Activated CD4-positive, alpha-beta memory T cell treated with anti-CD3 and anti-CD28 coated beads, Interleukin-2, amount 10 ng/mL, durations not matched to agents 7 days and 5 days (primary cell): ENCODE measurements at places on chromosomes 13 and 19.

- no peak overlapping the region for H3K27ac ChIP-seq
- DNase-seq = no peak
- H3K27me3 ChIP-seq = no peaks in the 10 kb centered on the region
- no peaks in the 10 kb centered on the region for H3K4me1 ChIP-seq
- no peak overlapping the region for H3K4me3 ChIP-seq
Observed at GRCh38 chr13:73603646-73604045, 530.6 kb downstream of the KLF12 start.

- DNase-seq = no peak
- peaks cover 58% of the 10 kb centered on the region for H3K36me3 ChIP-seq
- peak overlapping the region; percentile 13 for H3K4me3 ChIP-seq
- H3K27ac ChIP-seq = peak overlapping the region; percentile 36
- peaks cover 42% of the 10 kb centered on the region for H3K4me1 ChIP-seq
- no peaks in the 10 kb centered on the region for H3K27me3 ChIP-seq
Observed at GRCh38 chr19:57812226-57812625, 2.5 kb downstream of the ZNF552 start.

GRCh38 chr19:51664131-51664530, 17.5 kb upstream of the SIGLEC14 start:
- no peaks in the 10 kb centered on the region for H3K4me1 ChIP-seq
- no peak overlapping the region for H3K4me3 ChIP-seq
- no peak for DNase-seq
- no peaks in the 10 kb centered on the region for H3K36me3 ChIP-seq
- peaks cover 25% of the 10 kb centered on the region for H3K27me3 ChIP-seq

DNA sequence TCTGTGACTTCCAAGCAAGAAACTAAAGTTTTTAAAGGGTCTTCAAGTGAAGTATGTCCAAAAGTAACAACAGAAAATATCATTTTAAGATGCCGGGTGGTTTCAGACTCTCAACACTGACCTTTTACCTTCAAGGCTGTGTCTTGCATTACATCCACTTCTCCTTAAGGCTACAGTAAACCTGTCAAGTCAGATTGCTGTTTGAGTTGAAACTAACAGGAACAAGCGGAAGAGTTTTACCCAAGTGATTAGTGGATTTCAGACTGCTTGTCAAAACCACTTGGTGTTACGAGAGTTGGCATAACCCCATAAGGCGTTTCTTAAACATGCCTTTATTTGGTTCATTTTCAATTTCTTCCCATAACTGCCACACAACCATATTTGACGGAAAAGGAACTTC, 283.1 kb downstream of the DCT start:
- no peak overlapping the region for H3K4me3 ChIP-seq
- H3K36me3 ChIP-seq = no peaks in the 10 kb centered on the region
- H3K27ac ChIP-seq = no peak overlapping the region
- DNase-seq = no peak
- H3K27me3 ChIP-seq = no peaks in the 10 kb centered on the region
- H3K4me1 ChIP-seq = no peaks in the 10 kb centered on the region

DNA sequence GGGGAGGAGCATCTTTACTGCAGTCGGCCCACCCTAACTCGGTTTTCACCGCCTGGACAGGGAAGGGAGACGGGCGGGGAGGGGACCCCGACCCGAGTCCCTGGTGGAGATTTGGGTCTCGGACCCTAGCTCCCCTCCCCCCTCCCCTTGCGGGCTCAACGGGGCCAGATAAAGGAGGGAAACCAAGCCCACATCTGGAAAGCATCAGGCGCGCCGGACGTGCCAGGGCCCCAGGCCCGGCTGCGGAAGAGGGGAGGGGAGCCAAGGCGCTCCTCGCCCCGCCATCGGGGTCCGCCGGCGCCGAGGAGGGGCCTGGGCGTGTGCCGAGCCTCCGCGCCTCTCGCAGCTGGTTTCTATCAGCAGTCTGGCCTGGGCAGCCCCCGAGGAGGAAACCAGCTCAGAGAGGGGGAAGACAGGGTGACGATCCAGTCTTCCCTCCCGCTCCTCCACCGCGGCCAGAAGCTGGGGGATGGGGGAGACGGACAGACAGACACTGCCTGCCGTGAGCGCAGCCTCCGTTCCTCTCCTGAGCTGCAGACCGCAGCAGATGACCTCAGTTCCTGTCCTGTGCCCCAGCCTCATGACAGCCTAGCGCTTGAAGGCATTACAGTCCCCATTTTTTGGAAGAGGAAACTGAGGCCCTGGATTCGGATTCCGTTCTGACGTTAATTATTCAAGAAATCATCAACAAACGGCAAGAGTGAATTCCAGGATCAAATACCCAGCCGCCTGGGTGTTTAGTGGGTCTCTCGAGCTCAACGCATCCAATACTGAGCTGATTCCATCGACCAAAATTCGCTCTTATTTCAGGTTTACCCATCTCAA, 3.6 kb upstream of the GNG8 start:
- peak; percentile 44 for DNase-seq
- peak overlapping the region; percentile 48 for H3K4me3 ChIP-seq
- no peak overlapping the region for H3K27ac ChIP-seq

DNA sequence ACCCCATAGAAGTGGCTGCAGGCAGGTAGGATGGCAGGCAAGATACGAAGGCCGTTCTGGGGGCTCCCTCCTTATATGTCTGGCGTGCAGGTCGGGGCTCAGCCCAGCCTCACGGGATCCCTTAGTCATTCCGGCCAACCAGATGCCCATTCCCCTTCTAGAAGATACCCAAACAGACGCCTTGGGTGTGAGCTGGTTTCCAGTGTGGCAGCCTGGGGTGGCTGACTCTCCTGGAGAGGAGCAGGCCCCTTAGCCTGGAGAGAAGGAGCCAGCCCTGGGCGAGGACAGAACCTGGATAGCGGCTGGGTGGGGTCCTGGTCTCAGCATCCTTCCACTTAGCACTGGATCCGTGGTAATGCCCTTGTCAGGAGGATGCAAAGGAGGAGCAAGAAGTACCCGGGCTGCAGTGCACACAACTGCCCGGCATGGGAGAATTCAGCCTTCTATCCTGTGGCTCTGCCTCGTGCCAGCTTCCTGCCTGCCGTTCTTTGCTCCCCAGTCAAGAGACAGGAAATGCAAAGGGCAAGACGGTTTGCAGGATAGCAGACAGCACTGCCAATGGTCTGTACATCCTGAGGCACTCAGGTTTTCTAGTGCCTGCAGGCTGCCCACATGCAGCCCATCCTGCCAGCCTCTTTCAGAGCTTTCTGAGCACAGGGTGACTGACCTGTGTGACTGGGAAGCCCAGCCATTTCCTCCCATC, 56.7 kb upstream of the WASF3 start:
- H3K27me3 ChIP-seq = peaks cover 3% of the 10 kb centered on the region
- H3K36me3 ChIP-seq = no peaks in the 10 kb centered on the region
- H3K4me1 ChIP-seq = no peaks in the 10 kb centered on the region
- H3K27ac ChIP-seq = no peak overlapping the region
- no peak overlapping the region for H3K4me3 ChIP-seq
- no peak for DNase-seq

- H3K36me3 ChIP-seq = peaks cover 13% of the 10 kb centered on the region
- no peak for DNase-seq
- H3K27me3 ChIP-seq = no peaks in the 10 kb centered on the region
- peak overlapping the region; percentile 89 for H3K4me3 ChIP-seq
- H3K27ac ChIP-seq = peak overlapping the region; percentile 92
Observed at GRCh38 chr19:56119582-56119978, 1.5 kb downstream of the ZNF787 start.

DNA sequence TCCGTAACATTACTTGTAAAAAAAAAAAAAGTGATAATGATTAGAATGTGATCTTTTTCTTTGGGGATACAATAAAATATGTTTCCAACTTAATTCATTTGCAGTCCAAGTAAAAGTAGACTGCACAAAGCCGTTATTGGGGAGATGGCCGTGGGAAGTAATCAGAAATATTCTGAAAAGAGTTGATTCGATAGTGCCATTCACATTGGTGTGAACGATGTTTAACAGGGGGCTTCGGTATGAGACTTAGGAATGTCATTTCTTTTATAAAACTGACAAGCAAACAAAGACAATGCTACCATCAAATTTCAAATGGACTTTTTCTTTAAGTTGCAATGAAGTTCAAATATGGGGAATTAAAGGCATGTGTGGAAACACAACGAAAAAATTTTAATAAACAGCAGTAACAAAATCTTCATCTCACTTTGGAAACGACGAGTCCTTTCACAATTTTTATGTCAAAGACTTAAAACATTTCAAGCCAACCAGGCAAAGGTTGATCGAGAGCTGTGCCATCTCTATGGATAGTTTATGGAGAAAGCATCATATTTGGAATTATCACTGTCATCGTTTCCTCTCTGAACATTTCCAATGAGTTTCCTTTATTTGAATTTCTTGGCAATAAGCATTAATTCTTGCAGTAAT, 1.7 kb upstream of the ZIC5 start:
- peaks cover 80% of the 10 kb centered on the region for H3K27me3 ChIP-seq
- H3K4me3 ChIP-seq = no peak overlapping the region
- no peak for DNase-seq

DNA sequence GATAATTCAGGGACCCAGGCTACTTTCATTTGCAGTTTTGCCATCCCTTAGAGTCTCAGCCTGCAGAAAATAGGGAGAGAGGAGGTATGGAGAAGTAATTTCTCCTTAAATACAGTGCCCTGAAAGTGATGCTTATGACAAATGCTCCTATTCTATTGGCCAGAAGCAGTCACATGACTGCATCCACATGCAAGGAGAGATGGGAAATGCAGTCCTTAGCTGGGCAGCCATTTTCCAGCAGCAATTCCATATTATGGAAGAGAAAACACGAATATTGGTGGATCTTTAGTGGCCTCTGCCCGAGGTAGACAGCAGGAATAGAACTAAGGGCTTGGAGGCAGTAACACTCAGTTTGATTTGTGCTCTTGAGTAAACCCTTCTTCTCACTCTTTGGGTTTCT, 39.4 kb downstream of the VAV1 start:
- no peaks in the 10 kb centered on the region for H3K27me3 ChIP-seq
- H3K4me3 ChIP-seq = no peak overlapping the region
- H3K36me3 ChIP-seq = peaks cover 59% of the 10 kb centered on the region
- peaks cover 63% of the 10 kb centered on the region for H3K4me1 ChIP-seq
- DNase-seq = no peak

- no peaks in the 10 kb centered on the region for H3K36me3 ChIP-seq
- H3K4me3 ChIP-seq = no peak overlapping the region
- H3K27ac ChIP-seq = no peak overlapping the region
Observed at GRCh38 chr13:93398167-93399035, 171.8 kb downstream of the GPC6 start.

- peaks cover 8% of the 10 kb centered on the region for H3K4me1 ChIP-seq
- no peaks in the 10 kb centered on the region for H3K36me3 ChIP-seq
- no peak overlapping the region for H3K4me3 ChIP-seq
- no peak overlapping the region for H3K27ac ChIP-seq
Observed at GRCh38 chr19:1699386-1699785, 47.0 kb upstream of the TCF3 start.

GRCh38 chr13:22369840-22370239, 699.0 kb downstream of the FGF9 start:
- H3K27ac ChIP-seq = no peak overlapping the region
- H3K27me3 ChIP-seq = no peaks in the 10 kb centered on the region
- no peaks in the 10 kb centered on the region for H3K36me3 ChIP-seq
- no peak overlapping the region for H3K4me3 ChIP-seq

DNA sequence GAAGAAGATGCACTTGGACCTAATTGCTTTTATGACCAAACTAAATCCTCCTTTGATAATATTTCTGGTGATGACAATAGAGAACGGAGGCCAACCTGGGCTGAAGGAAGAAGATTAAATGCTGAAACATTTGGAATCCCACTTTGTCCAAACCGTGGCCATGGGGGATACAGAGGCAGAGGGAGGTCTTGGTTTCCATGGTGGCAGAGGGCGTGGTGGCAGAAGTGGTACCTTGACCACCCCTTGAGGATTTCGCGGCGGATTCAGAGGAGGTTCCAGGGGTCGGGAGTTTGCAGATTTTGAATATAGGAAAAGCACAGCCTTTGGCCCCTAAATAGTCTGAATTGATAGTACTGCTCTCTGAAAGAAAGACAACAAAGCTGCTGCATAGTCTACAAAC, 7.2 kb upstream of the LILRB3 start:
- no peak for DNase-seq
- peaks cover 5% of the 10 kb centered on the region for H3K4me1 ChIP-seq
- no peaks in the 10 kb centered on the region for H3K36me3 ChIP-seq

- no peak for DNase-seq
- H3K27me3 ChIP-seq = peaks cover 4% of the 10 kb centered on the region
- H3K4me3 ChIP-seq = no peak overlapping the region
- H3K27ac ChIP-seq = no peak overlapping the region
- no peaks in the 10 kb centered on the region for H3K4me1 ChIP-seq
- H3K36me3 ChIP-seq = no peaks in the 10 kb centered on the region
Observed at GRCh38 chr13:112626124-112626523, 38.2 kb upstream of the TUBGCP3 start.

GRCh38 chr13:50162567-50162966, 147.3 kb downstream of the KCNRG start:
- no peak for DNase-seq
- H3K27me3 ChIP-seq = peaks cover 42% of the 10 kb centered on the region
- no peak overlapping the region for H3K4me3 ChIP-seq
- H3K36me3 ChIP-seq = no peaks in the 10 kb centered on the region
- H3K4me1 ChIP-seq = no peaks in the 10 kb centered on the region

- H3K4me3 ChIP-seq = no peak overlapping the region
- H3K36me3 ChIP-seq = no peaks in the 10 kb centered on the region
- H3K27ac ChIP-seq = no peak overlapping the region
- peaks cover 8% of the 10 kb centered on the region for H3K27me3 ChIP-seq
Observed at GRCh38 chr13:38950987-38951386, 39.6 kb downstream of the STOML3 start.

- no peak overlapping the region for H3K27ac ChIP-seq
- no peak for DNase-seq
- no peaks in the 10 kb centered on the region for H3K27me3 ChIP-seq
- H3K36me3 ChIP-seq = no peaks in the 10 kb centered on the region
Observed at GRCh38 chr19:38287604-38288003, 16.4 kb upstream of the C19orf33 start.

- no peaks in the 10 kb centered on the region for H3K27me3 ChIP-seq
- H3K4me1 ChIP-seq = no peaks in the 10 kb centered on the region
- no peak overlapping the region for H3K4me3 ChIP-seq
- no peak for DNase-seq
Observed at GRCh38 chr19:46383846-46384245, 29.5 kb downstream of the CCDC8 start.

- peak; percentile 87 for DNase-seq
- H3K36me3 ChIP-seq = peaks cover 8% of the 10 kb centered on the region
- H3K4me3 ChIP-seq = peak overlapping the region; percentile 70
- peak overlapping the region; percentile 92 for H3K27ac ChIP-seq
- no peaks in the 10 kb centered on the region for H3K27me3 ChIP-seq
- H3K4me1 ChIP-seq = peaks cover 38% of the 10 kb centered on the region
Observed at GRCh38 chr19:1133471-1133929, 29.7 kb downstream of the GPX4 start.

GRCh38 chr19:7515110-7515644, 726 bp upstream of the ZNF358 start:
- no peak for DNase-seq
- H3K27me3 ChIP-seq = peaks cover 29% of the 10 kb centered on the region
- H3K27ac ChIP-seq = no peak overlapping the region
- H3K4me1 ChIP-seq = peaks cover 11% of the 10 kb centered on the region
- H3K4me3 ChIP-seq = peak overlapping the region; percentile 64

GRCh38 chr19:55156202-55157063, 1.1 kb downstream of the TNNI3 start:
- H3K27me3 ChIP-seq = peaks cover 23% of the 10 kb centered on the region
- peak; percentile 39 for DNase-seq
- no peak overlapping the region for H3K4me3 ChIP-seq
- no peaks in the 10 kb centered on the region for H3K36me3 ChIP-seq
- no peak overlapping the region for H3K27ac ChIP-seq
